ENCODE measurements at places on chromosomes 7 and 10. TPM values are rescaled to one million over a fixed set of nuclear protein-coding genes. Genes with fewer than 3 reads are reported as not detected.

Gene VPS26A
- 39.3 TPM for total RNA-seq

Gene SPDYE6
- total RNA-seq, result 0.07 TPM

Gene C10orf67
- total RNA-seq, result not detected

Gene C7orf33
- not detected for total RNA-seq

Gene LDB1
- total RNA-seq, result 16.5 TPM

All from mammary microvascular endothelial cell (primary cell).